ENCODE measurements at places on chromosomes 16 and 17.

GRCh38 chr17:72754513-72754912, 338.0 kb downstream of the SLC39A11 start:
- DNase-seq: no peak

- peak; percentile 11 for DNase-seq
Measured at GRCh38 chr17:31825961-31826691, 32.9 kb downstream of the COPRS start.

GRCh38 chr16:58421059-58421458, 28.8 kb downstream of the GINS3 start:
- DNase-seq: no peak

GRCh38 chr16:81582655-81583441, 138.2 kb downstream of the CMIP start:
- no peak for DNase-seq

- DNase-seq: no peak
Measured at GRCh38 chr16:11836650-11837244, 14.6 kb downstream of the RSL1D1 start.

DNA sequence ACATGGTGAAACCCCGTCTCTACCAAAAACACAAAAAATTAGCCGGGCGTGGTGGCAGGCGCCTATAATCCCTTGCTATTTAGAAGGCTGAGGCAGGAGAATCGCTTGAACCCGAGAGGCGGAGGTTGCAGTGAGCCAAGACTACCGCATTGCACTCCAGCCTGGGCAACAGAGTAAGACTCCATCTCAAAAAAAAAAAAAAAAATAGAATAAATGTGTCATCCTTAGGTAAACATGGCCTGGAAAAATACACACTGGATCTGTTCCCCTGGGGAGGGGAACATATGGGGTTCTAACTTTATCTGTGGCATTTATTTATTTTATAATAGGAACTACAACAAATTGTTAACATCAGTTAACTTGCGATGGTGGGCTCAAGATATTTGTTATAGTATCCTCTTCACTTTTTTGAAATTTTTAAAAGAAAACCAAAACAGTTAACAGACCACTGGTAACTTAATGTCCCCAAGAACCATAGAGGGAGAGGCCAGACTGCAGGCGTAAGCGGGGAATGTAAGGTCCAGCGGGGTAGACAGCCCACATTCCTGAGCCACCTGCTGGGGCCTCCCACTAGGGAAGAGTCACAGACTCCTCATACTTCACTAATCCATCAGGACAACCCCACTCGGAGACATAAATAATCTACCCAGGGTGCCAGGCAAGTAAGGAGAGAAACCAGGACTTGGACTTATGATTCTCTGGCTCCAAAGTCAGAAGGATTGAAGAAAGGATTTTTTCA, 12.5 kb upstream of the TXNDC11 start:
- DNase-seq: no peak

DNA sequence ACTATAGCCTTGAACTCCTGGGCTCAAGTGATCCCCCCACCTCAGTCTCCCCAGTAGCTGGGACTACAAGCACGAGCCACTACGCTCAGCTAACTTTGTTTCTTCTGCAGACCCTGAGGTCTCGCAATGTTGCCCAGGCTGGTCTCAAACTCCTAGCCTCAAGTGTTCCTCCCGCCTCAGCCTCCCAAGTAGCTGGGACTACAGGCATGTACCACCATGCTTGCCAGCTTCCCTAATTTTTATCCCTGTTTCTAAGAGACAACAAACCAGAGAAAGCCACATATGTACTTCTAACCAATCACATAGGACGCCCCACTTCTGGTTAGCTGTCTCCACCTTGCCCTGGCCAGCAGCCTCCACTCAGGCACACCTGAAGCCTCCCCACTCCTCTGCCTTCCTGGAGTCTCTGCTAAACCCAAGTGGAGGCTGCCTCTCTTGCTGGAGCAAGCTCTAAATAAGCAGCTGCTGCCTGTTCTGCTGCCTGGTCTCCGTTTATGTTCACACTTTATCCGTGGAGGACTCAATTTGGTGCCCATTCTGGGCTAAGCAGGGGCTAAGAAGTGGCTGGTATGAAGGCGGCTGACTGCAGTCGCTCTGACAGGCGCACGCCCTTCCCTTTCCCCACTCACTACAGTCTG, 24.7 kb downstream of the NSMCE1 start:
- peak; percentile 3 for DNase-seq

- DNase-seq: no peak
Measured at GRCh38 chr17:75595284-75595919, 7.8 kb downstream of the MYO15B start.

DNA sequence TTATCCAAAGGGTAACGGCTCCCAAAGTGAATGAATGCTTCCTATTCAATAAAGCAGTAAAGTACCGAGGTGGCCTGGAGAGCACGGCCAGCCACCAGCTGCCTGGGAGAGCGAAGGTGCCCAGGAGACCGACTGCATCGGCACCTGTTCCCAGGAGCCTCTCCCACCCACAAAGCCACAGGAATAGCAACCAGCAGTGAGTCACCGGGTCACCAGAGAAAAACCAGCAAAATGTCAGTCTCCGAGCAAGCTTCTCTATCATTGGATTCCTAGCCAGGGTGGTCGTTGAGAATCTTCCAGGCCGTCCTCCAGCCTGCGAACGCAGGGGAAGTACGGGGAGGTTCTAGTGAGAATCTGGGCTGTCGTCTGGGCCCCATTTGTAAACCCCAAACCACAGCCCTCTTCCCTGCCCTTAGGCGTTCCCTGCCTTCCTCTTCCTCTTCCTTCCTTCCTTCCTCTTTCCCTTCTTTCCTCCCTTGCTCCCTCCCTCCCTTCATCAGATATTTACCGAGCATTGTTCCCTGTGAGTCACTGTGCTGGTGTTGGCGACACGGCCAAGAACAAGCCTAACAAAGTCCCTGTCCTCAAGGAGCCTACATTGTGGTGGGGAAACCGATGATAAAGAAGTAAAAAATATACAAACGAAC, 114.6 kb downstream of the SLC39A11 start:
- DNase-seq: no peak

DNA sequence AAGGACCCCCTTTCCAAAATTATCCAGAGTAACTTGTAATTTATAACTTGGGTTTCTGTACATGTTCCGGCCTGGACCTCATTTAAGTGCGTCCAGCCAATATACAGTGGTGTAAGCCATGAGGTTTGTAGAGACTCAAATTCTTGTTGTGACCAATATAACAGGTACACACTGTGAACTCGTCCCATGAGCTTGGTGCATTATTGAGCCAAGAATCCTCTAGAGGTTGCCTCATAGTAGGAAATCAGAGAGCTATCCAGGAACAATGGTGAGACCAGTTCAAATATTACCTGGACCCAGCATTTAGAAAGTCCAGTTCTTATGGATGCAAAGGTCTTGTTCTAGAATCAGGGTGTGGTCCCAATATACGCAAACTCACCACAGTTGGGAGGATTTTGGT, 138.2 kb downstream of the NPIPB5 start:
- DNase-seq: no peak

DNA sequence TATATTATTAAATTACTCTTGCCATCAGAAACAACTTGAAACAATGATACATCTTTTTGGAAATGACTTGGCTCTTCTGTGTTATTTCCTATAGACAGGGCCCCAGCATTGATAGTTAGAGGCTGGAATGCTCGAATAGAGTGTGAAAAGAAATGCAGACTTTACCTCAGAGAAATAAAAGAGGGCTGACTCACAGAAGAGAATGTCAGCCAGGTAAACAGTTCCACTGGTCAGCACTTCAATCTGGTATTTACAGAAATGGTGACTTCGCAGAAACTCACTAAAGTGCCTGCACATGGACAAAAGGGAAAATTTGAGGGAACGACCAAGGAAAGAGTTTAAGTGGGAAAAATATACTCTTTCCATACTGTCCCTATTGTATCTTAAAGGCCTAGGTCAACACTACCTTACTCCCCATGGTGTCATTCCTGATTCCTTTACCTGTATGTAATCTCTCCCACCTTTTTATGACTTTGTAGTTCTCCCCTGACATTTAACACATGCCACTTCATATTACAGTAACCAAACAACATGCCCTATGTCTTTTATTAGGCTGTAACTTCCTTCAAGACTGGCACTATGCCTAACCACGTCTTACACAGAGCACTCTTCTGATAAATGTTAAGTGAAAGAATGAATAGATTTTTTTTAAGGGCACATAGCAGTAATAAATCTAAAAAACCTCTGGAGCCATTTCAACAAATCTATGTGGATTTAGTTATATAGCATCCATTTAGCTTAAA, 36.7 kb downstream of the AKAP10 start:
- DNase-seq: no peak

DNA sequence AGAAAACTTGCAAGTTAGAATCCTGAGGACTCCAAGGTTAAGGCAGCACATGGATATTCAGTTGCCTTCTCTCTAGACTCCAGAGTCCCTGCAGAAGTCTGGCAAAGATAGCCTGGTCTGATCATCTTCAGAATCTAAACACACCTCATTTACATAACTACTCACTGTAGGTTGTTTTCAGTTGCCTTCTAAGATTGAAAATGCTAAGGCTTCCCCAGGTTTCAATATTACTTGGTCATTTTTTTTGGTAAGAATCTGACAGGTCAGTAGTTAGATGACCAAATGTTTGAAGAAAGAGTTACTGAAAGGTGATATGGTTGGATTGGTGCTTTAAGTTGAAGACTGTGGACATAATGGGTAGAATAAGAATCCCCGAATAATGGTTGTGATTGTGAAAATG, 205.4 kb upstream of the KCNJ16 start:
- no peak for DNase-seq

DNA sequence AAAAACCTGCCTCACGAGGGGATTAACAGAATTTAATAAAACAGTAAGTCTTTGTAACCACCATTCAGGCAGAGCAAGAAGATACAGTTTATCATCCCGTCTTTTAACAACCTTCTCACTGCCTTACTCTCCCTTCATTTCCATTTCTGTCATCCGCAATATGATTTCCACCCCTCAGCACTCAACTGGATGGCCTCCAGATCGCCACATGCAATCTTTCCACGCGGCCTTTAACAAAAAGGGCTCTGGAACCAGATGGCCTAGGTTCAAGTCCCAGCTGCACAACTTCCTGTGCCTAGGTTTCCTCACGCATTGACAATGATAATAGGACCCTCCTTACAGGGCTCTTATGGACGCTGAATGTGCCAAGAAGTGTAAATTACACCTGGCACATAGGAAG, 103.6 kb downstream of the GAS7 start:
- DNase-seq: no peak

DNA sequence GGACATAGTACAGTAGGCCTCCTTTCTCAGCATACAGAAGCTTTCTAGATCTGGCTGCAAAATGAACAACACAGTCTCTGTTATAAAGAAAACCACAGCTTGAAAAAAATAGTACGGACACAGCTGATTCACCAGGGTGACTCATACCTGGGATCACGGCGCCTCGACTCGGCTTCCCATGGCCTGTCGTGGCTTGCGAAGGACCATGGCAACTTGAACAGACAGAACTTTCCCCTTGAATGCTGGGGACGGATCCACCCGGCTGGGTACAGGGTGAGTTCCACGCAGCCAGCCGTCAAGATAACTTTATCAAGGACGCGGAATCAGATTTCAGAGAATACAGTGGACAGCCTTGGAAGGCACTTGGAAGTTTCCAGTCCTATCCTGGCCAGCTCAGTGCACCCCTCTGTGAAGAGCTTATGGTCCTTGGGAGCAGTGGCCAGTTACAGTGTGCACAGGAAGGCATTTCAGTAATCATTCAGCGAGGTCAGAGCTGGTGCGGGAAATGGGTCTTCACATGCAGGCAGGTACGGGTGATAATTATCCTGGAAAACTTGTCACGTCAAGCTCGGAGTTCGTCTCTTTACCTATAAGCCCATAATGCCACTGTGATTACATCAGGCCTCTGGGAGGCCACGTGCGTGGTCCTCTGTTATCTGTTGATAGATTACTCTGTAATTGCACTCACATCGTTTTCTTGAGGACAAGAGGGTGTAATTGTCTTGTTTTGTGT, 57.9 kb upstream of the MAF start:
- peak; percentile 18 for DNase-seq

DNA sequence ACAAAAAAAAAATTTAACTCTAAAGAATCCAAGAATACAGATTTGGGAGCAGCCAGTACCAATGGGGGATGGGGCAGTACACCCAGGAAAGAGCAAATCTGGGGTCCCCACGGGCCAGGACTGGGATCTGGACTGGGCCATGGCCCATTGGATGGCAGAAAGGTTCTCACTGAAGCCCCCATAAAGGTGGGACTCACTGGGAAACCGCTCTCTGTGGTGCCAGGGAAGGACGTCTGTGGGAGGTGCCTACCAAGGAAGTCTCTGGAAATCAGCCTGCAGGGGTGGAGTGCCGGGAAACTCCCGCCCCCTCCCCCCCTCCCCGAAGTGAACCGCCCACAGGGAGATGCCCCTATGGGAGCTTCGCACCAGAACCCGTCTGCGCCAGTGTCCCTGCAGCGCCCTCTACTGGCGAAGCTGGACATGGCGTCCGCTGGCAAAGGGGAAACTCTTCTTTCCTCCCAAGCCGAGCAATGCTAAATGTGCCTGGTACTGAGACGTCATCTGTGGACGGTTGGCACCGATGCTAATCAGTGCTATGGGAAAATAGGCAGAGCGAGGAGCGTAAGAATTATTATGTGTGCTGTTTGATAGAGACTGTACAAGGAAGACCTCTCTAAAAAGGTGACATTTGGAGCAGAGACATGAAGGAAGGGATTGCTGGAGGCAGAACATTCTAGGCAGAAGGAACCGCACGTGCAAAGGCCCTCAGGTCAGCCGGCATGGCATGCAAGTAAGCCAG, 671.1 kb downstream of the WWOX start:
- DNase-seq: peak; percentile 90

DNA sequence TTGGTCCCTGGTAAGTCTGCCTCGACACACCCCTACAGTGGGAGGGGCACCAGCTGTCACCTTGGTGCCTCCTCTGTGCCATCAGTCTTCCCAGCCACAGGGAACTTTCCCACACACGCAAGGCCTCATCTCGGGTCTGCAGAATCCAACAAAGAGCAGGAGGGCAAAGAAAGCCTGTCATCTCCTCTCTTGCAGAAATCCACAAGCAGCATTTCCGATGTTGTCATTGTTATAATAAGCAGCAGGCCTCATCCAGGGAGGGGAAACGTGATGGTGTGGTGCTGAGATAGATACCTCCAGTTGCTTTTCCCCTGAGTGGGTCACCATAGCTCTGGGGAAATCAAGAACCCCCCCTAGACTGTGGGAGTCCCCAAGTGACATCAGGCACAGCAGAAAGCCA, 110.4 kb downstream of the CMIP start:
- DNase-seq: no peak

DNA sequence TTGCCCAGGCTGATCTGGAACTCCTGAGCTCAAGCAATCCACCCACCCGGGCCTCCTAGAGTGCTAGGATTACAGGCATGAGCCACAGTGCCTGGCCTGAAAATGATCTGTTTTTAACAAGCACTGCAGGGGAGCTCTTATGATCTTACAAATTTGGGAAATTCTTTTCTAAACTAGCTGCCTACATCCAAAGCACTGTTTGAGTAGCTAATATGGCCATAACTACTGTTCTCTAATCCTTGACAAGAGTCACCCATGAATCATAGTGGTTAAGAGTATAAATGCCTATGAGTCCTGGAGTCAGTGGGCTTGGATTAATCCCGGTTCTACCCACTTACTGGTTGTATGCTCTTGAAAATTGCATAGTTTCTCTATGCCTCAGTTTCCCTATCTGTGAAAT, 1.4 kb upstream of the CPPED1 start:
- no peak for DNase-seq

- DNase-seq: no peak
Measured at GRCh38 chr16:84537491-84538151, 33.2 kb upstream of the MEAK7 start.

GRCh38 chr17:1995321-1995892, 29.7 kb downstream of the RTN4RL1 start:
- DNase-seq: no peak

- no peak for DNase-seq
Measured at GRCh38 chr16:84925773-84926372, 85.5 kb downstream of the ZDHHC7 start.

GRCh38 chr17:34859652-34860051, 101.6 kb downstream of the CCT6B start:
- peak; percentile 8 for DNase-seq

Data from activated CD4-positive, alpha-beta T cell treated with anti-CD3 and anti-CD28 coated beads for 36 hours (primary cell).